ENCODE measurements at places on chromosomes 5 and 9.

DNA sequence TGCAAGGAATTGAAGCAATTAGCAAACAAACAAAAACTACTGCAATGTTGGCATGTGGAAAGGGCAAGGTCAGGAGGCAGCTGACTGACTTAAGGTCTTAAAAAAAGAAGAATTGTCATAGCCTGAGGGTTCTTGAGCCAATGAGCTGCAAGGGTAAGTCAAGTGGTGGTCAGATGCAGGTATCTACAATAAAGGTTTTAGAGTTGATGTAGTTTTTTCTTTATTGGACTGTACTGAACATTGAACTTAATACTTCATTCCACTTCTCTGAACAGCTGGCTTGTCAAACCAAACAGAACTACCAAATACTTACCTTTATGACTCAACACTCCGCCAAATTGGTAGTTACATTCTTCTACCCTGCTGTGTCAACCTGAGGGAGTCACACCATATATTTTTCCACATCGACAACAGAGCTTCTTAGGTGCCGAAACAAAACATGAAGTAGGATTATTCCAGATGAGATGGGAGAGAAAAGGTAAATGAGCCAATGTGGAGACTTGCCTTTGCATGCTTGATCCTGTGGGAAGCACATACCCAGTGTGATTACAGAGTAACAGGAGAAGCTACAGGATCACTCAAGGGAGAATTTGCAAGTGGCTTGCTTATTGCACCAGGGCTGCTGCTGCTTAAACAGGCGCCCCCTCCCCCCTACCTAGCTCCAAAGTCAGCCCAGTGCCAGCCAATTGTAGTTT is 35.3 kb downstream of the EQTN start:
- DNase-seq: no peak

DNA sequence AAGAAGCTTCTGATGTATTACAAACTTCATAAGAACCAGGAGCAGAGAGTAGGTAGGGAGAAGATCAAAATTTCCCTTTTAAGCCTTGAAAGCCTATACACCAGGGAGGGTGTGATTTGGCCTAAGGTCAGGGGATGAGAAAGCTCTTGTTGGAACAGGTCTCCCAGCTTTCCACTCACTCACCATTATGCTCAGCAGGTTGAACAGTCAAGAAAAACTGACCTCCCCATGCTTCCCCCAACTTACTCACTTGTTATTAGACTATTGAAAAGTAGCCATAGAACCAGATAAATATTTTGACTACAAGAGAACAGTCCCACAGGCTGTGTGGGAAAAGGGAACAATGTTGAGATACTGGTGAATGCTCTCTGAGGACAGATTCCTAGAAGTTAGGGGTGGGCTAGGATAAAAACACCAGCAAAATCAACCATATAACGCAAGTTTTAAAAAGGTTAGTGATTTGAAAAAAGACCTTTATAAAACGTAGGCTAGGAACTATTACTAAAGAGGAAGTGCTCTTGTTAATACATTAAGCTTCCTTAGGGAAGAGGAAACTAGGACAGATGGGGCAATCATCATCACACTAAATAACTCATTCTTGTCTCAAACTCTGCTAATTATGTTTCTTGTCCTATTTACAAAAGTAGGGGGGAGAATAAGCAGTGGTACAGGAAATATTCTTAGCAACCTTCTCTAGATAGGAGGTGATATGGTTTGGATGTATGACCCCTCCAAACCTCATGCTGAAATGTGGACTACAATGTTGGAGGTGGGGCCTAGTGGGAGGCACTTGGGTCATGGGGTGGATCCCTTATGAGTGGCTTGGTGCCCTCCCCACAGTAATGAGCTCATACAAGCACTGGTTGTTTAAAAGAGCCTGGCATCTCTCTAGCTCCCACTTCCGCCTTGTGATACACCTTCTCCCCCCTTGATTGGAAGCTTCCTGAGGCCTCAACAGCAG is 31.0 kb downstream of the PCDHGC5 start:
- no peak for DNase-seq

GRCh38 chr5:1511651-1512540 is 11.9 kb downstream of the LPCAT1 start:
- no peak for DNase-seq

DNA sequence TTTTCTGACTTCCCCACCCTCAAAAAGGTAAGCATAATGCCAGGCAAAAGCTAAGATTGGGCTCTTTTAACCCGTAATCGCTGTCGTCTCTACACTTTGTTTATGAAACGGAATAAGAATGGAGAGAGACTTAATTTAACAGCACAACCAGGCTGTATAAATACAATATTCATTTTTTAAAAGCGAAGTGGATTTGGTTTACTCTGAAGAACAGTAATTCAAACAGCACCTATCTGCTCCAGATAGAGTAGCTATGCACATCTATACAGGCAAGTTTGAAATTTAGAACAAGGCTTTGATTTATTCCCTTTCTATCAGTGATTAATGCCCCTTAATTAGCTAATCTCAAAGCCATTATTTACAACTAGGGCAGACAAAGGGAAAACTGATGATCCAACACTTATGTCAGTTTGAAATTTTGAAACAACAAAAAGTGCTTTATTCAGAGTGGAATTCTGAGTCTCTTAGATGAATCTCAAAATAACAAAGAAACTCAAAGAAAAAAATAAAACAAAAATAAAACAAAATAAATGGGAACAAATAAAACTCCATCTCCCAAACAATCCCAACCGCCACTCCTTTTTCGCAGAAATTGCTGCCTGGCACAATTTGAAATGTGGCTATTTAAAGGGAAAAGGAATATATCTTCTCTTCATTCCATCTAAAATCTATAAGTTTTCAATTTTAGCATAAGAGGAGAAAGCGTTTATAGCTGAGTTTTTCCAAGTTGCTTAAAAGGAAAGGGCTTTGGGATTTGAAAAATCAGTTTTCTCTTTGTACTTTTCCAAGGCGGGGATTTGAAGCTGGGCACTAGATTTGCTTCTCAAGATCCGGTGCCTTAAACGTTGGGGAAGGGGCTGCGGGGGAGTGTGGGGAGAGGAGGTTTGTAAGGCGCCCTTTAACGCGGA is 298.6 kb downstream of the PARP8 start:
- no peak for DNase-seq

GRCh38 chr5:112480501-112480900 is 61.4 kb upstream of the EPB41L4A start:
- no peak for DNase-seq

GRCh38 chr5:138979684-138980280 is 104.6 kb upstream of the LRRTM2 start:
- no peak for DNase-seq

GRCh38 chr5:172835290-172835993 is 1.4 kb downstream of the ERGIC1 start:
- DNase-seq: peak; percentile 2

DNA sequence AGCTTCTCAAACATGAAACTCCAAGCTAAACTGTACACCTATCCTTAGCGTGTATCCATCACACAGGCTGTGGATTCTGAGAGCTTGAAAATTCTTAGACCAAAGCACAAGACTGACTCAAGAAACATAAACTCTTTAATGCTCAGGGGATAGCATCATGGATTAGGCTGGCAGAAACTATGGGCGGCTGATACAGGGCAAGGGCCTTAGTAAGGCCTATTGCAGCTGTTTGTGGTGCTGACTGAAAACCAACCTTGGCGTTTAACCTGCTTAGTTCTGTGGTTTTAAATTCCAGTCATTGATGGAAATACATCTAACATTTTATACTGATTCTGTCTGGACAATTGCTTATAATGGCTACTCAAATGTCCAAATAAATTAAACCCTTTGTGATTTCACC is 183.7 kb downstream of the TLR4 start:
- DNase-seq: no peak

DNA sequence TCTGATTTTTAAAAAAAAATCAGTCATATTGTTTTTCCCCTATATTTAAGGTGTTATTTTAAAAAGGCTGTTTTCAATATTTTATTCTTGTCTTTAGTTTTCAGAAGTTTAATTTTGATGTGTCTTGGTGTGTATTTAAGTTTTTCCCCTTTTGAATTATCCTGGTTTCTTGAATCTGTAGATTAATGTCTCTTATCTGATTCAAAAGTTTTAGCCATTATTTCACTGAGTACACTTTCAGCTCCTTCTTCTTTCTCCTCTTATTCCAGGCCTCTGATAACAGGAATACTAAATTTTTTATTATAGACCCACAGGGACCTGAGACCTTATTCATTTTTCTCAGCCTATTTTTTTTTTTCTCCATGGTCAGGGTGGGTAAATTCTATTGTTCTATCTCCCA is 81.8 kb downstream of the PPIC start:
- DNase-seq: no peak

- no peak for DNase-seq
Observed at GRCh38 chr9:35673132-35674024, at the start of gene CA9. Gene CA9 (plus strand): TSS chr9:35673928. CDS start chr9:35673960, 32 bp downstream.

DNA sequence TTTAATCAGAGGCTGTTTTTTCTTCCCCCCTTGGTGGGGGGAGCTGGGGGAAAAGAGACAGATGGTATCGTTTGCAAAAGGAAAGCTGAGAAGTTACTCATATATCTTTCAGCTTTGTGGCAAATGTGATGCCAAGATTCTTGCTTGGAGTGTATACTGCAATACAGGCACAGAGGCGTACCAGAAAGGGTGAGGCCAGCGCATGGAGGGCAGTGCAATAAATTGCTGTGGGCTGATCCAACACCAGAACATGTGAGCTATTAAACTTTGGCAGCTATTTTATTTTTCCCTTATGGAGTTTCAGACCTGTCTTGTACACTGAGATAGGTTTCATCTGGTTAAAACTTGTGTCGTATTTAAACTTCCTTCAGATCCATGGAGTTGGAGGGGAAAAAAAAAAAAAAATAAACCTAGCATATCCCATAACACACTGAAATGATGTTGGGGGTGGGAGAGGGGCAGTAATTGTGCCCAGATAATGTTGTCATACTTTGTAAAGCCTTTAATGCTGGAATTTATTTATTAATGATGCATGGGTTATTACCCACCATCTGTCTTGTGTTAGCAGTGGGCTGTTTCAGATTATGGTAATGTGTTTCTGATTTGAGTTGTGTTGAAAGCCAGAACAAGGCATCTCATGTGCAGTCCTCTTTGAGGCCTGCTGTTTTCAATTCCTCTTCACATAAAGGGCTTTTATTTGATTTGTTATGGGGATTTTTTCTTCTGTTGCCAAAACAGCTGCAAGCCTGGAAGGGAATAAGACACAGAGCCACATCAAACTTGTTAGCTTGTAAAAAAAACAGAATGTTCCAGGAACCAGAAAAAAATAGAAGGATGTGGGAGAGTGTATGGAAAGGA is 891.3 kb downstream of the TLE1 start:
- DNase-seq: peak; percentile 99

GRCh38 chr5:146047396-146047795 is 58.0 kb downstream of the PLAC8L1 start:
- no peak for DNase-seq

GRCh38 chr9:137607141-137607857 is 1.8 kb downstream of the ARRDC1 start:
- DNase-seq: peak; percentile 49

DNA sequence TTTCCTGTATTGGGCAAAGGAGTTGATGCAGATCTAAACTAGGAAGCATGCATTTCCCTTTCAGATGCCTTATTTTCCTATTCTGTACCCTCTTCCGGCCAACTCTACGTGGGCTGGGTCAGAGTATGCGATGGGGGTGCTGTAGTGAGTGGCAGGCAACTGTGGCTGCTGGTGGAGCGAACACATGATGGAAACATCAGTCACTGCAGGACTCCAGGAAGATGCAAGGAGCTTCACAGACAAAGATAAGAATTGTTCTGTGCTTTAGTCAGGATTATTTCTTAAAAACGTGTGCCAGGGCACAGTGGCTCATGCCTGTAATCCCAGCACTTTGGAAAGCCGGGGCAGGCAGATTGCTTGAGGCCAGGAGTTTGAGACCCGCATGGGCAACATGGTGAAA is 75.1 kb downstream of the PSAT1 start:
- DNase-seq: no peak

GRCh38 chr9:113611461-113612215 is 148.1 kb downstream of the RGS3 start:
- no peak for DNase-seq

- no peak for DNase-seq
Observed at GRCh38 chr5:180463916-180464602, 30.1 kb upstream of the CNOT6 start.

All from muscle of leg (tissue), 16 donors.